Activated gamma-delta T cell (primary cell): ENCODE measurements at places on chromosomes 5 and 9.

DNA sequence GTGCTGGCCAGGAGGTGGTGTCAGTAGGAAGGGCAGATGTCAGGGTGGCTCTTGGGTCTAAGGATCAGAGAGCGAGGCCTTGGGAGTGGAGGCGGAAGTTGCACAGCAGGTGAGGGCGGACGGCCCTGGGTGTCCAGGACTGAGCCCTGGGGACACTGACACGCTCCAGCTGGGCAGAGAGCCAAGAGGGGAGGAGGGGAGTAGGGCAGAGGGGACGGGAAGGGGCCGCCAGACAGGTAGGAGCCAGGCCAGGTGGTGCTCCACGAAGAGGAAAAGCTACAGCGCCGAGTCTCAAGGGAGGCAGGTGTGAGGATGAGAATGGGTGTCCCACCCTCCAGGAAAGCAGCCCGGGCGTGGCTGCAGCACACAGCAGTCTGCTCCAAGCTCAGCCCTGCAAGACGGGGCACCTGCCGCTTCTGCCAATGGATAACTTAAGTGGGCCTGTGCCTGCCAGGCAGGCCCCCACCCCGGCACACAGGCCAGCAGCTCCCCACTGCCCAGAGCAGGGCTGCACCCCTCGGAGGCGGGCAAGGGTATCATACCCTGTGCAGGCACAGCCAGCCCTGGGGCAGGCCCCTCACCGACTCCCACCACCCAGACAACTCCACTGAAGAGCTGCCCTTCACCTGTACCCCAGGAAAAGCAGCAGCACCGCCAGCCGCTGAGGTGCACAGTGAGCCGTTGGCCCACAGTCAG lies 4.9 kb downstream of the TPRN start:
- no peak for DNase-seq

- DNase-seq = no peak
Observed at GRCh38 chr5:111972080-111972479, 215.1 kb upstream of the NREP start.

- DNase-seq = no peak
Observed at GRCh38 chr9:11551106-11551505, 938.3 kb upstream of the PTPRD start.

- no peak for DNase-seq
Observed at GRCh38 chr9:101114317-101114716, 85.8 kb downstream of the PLPPR1 start.

GRCh38 chr5:166293892-166294291 lies 1997.6 kb upstream of the WWC1 start:
- no peak for DNase-seq

DNA sequence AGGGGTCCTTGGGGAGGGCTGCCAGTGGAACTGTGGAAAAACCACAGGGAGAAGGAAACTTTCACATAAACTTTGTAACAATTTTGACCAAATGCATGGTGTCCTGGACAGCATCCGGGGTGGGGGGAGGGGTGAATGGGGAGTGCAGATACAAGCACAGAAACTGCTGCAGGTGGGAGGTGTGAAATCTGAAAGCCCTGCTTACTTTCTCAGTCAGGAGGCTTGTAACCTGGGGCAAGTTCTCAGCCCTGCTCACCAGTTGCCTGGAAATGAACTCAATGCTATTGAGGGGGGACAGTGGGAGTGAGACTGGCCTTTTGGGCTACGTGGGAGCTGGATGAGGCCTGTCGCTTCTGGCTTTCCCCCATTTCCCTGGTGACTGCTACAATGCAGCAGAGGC lies 694.5 kb upstream of the ZNF608 start:
- no peak for DNase-seq

DNA sequence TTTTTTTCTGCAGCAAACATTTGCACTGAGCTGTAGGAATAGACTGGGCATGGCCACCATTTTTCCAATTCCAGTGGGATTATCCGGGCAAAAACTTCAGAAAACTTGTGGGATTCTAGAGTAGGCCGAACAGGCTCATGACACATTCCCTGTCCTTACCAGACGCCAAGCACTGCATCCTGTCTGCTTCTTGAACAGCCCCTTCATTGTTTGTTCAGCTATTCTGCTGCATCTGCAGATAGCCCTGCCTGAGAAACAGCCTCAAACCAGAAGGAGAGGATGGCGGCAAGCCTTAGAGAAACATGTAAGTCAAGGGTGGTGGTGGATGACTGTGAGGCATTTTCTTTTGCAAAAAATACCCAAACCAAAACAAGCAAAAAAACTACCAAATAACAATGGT lies 111.8 kb upstream of the NTRK2 start:
- DNase-seq = no peak

- no peak for DNase-seq
Observed at GRCh38 chr5:74556631-74557595, 83.6 kb downstream of the ENC1 start.

- no peak for DNase-seq
Observed at GRCh38 chr5:66897356-66897755, 299.2 kb downstream of the CD180 start.

DNA sequence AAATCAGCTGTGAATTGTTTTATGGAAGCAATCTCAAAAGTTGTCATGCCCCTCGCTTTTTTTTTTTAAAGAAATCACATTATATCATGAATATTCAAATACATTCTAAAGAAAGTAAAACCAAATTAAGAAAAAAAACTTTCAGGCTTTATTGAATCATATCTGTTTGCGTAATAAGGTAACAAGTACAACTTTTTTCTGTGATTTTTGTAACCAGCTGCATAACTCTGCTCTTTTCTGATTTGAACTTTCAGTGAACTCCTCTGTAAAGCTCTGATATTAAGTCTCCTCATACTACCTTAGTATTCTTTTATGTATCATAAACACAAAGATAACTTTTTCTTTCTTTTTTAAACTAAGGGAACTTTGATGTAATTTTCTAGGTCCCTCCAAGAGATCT lies 65.3 kb downstream of the CWC27 start:
- no peak for DNase-seq

DNA sequence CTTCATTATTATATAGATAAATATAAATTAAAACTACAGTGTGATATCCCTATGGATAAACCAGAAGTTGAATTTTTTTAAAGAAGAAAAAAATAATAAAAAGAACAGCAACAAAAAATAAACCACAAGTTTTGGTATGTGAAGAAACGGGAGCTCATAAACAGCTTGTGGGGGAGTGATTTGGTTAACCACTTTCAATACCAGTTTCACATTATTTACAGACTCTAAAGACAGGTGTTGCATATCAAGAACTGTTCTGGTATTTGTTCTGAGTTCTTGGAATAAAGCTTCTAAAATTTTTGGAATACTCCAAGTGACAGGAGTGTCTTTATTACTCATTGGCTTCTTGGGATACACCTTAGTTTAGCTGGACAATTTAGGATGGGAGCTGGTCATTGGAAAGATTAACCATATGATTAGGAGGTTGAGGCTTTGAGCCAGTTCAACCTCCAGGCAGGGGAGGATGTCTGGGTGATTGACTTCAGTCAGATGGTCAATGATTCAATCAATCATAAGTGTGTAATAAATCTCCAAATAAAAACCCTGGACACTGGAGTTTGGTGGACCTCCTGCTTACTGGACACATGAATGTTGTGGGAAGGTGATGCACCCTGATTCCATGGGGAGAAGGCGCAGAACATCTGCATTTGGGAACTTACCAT lies 2223.1 kb upstream of the C9orf72 start:
- no peak for DNase-seq

GRCh38 chr5:83035373-83036100 lies 41.7 kb downstream of the TMEM167A start:
- no peak for DNase-seq

- no peak for DNase-seq
Observed at GRCh38 chr5:177128551-177128981, 5.0 kb upstream of the NSD1 start.
